ENCODE measurements at places on chromosomes 5 and 9.

GRCh38 chr5:2131826-2132496 is 249.2 kb upstream of the IRX4 start:
- no peak for DNase-seq

DNA sequence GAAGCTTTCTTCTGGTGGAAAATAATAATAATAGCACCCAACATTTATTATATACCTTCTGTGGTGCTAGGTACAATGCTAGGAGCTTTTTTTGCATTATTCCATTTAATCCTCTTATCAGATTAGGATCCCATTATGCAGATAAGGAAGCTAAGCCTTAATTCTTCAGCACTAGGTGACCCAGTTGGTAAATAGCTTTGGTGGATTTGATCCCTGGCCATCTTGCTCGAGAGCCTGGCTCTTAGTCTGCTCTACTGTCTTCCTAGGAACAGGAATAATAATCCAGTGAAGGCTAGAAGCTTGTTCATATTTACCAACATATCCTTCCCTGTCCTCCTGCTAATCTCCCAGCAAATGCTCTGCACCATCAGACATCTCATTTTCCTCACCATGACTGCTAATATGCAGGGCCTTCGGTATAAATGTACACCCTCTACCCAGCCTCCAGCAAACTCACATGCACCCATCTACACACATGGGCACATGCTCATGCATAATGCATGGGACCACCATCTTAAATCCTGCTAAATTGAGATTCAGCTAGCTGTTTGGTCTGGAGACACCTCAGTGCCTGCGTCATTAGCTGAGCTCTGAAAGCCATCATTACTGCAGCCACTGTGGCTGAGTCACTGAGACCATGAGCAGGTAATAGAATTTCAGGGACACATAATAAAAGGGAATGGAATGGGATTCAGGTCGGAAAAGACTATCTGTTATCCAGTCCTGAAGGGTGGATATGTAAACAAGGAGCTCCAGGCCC is 87.5 kb downstream of the TRIM32 start:
- no peak for DNase-seq

DNA sequence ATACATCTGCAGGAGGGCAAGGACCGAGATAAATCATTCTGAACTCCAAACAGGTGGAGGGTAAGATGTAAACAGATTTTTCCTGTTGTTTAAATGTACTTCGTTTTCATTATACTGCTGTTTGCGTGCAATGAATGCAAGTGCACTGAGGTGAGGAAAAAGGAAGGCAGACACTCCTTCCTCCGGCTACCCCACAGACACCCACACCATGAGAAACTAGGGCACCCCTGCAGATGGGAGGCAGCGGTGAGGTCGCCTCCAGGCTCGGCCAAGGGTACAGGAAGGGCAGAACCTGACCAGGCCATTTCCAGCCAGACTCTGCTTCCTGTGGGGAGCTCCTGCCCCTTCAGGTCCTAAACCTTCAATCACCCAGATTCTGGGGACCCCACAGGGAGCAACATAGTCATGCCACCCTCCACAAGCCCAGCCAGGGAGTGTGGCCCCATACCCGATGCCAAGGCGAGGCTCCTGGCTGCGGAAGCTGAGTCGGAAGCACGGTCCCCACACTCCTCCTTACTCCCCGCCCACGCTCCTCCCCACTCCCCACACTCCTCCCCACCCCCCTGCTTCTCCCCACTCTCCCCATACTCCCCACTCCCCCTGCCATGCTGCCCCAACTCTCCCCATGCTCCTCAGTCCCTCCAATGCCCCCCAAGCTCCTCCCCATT is 37.1 kb downstream of the VAV2 start:
- DNase-seq = no peak

GRCh38 chr5:108345541-108346171 is 36.2 kb downstream of the FBXL17 start:
- no peak for DNase-seq

- no peak for DNase-seq
Observed at GRCh38 chr5:139363937-139364336, 19.2 kb downstream of the SLC23A1 start.

DNA sequence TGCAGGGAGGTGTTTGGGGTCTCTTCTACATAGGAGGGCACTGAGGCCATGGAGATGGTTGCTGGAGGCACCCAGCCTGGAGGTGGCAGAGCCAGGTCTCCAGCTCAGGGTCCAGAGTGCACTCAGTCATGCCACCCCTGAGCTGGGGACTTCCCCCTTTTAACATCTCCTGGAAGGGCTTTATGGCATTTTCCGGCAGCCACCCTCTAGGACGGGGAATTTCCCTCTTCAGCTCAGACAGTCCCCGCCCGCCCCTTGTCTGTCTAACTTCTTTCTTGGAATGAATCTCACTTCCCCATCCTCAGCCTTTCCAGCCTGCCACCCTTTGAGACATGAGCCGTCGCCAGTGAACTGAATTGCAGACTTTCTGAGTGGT is 49.9 kb downstream of the COL15A1 start:
- no peak for DNase-seq

DNA sequence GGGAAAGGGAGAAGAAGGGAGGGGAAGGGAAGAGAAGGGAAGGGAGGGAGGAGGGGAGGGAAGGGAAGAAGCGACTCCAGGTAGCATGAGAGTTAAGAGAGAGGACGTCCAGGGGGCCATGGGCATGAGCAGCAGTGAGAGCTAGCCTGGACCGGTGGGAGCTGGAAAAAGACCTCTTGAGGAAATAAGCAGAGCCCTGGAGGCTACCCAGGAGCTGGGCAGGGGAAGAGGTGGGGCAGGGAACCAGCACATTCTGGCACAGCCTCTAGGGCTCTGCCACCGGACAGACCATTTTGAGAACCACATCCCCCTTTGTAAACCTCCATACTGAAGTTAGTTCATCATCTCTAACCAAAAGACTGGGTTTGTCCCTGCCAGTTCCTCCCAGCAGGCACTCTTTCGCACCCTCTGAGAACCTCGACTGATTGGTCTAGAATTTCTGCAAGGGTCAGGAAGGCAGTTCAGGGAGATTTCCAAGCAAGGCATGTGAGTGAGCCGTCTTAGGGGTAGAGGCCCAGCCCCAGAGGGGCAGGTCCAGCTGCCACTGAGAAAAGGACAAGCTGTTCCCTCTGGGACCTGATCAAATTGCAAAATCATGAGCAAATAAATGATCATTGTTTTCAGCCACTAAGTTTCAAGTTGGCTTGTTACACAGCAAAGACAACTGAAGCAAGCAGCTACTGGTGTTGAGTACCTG is 11.6 kb downstream of the NAIF1 start:
- no peak for DNase-seq

GRCh38 chr9:127423476-127423933 is 677 bp upstream of the ZNF79 start:
- DNase-seq = no peak

GRCh38 chr5:112142769-112143270 is 276.3 kb downstream of the EPB41L4A start:
- DNase-seq = no peak

DNA sequence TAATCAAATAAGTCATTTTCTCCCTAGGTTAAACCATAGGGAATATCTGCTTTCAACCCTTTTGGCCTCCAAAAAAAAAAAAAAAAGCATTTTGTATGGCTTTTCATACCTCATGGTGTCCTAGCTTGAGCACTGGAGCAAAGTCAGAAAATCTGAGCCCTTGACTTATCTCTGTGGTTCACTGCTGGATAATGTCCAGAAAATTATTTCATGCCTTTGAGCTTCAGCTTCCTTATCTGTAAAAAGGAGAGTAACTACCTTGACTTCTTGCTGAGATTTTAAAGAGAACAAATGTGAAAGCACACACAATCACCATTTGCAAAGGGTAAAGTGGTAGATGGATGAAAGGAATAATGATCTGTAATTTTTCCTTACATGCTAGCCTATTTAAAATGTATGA is 165.9 kb downstream of the ALDH1A1 start:
- no peak for DNase-seq

DNA sequence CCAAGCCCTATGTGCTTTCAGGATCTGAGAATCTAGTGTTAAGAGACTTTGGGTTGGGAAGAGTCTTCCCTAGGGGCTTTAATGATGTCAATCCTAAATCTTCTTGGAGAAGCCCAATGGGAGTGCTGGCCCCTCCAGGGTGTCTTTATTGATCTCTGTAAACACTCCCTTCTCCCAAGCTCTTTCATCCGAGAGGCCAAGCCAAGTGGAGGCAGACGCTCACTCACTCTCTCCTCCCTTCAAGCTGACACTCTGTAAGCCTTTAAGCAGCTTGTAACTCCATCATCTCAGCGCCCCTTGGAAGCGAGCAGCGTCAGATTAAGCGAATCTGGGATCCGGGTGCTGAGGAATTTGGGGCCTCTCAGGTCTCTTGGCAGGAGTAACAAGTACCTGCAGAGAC is 37.7 kb downstream of the SPARC start:
- no peak for DNase-seq

- DNase-seq = no peak
Observed at GRCh38 chr9:85541876-85542275, 199.9 kb downstream of the AGTPBP1 start.

DNA sequence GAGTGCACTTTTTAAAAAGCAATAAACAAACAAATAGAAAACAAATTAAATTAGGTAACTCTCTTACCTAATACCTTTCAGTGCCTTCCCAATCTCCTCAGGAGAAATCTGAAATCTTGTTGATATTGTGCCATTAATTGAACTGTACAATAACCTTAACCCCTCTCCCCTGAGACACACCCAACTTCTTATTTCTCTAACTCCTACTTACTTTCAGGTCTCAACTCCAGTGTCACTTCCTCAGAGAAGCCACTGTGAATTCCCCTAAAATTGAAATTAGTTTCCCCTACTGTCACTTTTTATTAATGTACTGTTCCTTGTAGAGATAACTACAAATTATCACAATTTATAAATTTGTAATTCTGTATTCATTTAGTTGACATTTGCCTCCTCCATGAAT is 295.3 kb upstream of the TNC start:
- no peak for DNase-seq
